ENCODE measurements at places on chromosomes 6 and 20.

- DNase-seq: no peak
Observed at GRCh38 chr20:59421089-59421488, 120.7 kb downstream of the EDN3 start.

DNA sequence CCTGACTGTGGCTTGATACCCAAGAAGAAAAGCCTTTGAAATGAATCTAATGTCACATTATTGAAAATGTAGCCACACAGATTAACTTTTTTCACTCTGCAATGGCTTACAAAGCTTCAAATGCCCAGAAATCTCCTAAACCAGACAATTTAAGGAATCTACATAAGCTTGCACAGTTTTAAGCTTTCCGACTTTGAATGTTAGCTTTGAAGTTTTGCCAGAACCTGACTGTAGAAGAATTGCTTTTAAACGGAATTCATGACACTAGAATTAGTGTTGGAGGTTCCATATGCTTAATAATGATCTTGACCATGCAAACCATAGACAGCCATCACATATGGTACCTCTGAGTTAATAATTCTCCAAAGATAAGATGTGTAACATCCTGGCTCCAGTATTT is 798.5 kb upstream of the EPHA7 start:
- DNase-seq: no peak

DNA sequence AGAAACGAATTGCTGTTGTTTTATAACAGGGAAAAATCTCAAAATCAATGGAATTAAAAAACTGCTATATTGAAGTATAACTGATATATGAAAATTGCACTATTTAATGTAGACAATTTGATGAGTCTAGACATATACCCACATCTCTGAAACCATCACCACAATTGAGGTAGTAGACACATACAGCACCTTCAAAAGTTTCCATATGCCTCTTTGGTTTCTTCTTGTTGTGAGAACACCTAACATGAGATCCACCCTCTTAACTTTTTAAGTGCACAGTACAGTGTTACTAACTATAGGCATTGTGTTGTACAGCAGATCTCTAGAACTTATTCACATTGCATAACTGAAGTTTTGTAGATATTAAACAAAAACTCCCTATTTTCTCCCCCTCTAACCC is 14.0 kb upstream of the SLC17A5 start:
- no peak for DNase-seq

DNA sequence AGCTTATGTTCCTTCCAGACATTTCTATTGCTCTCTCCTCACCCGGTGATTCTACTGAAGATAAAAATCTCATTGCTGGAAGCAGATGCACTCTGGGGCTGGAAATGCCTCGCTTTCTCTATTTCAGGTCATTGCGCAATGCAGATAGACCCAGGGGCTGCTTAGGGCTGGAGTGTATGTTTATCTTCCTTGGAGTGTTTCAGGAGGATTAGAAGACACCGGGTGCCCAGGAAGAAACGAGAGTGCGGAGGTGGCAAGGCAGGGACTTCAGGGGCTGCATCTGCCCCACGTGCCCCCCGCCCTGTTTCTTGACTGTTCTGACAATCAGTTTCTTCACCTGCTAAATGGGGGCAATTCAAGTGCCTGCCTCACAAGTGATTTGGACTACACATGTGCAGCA is 45.6 kb upstream of the IYD start:
- no peak for DNase-seq

DNA sequence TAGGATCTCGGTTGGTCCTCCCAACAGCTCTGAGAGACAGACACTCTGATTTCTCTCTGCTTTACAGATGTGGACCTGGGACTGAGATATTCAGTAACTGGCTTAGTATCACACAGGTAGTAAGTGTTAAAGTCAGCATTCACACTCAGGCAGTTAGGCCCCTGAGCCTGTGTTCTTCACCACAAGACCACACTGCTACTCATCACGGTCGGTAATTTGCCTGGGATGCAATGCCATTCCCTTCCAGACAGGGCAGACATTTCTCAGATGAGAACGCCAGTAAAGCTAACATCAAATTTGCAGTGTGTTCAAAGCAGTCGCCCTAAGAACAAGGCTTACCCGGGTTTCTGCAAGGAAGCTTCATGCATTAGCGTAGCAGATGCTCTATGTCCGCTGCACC is 39.8 kb upstream of the HIVEP1 start:
- no peak for DNase-seq
